Stimulated activated CD4-positive, alpha-beta T cell treated with anti-CD3 and anti-CD28 coated beads, Interleukin-12 subunit alpha, Interleukin-12 subunit beta, amount 100 ng/mL, for 24 hours (primary cell): ENCODE measurements at places on chromosomes 6 and 20.

- DNase-seq = no peak
Measured at GRCh38 chr6:1901556-1901955, 291.8 kb downstream of the FOXC1 start.

DNA sequence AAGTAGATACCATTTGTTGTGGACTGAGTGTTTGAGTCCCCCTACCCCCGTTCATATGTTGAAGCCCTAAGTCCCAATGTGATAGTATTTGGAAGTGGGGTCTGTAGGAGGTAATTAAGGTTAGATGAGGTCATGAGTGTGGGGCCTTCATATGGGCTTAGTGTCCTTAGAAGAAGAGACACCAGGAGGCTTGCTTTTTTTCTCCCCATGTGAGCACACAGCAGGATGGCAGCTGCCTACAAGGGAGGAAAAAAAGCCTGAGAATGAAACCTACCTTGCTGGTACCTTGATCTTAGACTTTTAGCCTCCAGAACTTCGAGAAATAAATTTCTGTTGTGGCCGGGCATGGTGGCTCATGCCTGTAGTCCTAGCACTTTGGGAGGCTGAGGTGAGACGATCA is 67.9 kb upstream of the TULP4 start:
- DNase-seq = no peak

DNA sequence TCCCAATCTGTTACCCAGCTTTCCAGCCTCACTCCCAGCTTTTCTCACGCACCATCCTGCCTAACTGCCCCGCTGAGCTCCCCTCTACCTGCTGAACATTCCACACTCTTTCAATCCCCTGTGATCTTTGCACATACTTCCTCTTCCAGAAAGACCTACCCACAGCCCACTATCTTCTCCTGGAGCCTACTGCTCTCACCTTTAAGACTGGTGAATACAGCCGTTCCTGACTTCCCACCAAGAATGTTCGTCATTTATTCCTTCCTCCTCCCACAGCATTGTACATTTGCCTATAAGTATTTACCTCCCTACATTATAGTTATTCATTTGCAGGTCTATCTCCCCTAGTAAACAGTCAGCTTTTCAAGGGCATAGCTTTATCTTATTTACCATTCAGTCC is 61.9 kb upstream of the MBOAT1 start:
- no peak for DNase-seq

DNA sequence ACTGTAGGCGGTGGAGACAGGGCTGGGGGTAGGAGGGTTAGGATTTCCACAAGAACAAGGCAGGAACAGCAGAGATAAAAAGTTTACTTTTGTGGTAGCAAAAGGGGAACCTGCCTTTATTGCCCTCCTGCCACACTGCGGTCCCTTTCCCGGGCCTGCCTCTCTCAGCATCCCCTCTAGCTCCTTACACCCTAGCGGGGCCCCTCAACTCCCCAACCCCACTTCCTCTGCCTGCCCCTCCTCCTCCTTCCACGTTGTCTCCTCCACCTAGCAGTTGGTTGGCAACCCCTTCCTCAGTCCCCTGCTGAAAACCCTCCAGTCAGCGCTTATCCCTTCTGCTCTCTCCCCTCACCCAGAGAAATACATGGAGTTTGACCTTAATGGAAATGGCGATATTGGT is 714 bp downstream of the AIF1 start:
- peak; percentile 29 for DNase-seq

GRCh38 chr6:16336056-16336818 is 97.8 kb downstream of the GMPR start:
- DNase-seq = no peak

DNA sequence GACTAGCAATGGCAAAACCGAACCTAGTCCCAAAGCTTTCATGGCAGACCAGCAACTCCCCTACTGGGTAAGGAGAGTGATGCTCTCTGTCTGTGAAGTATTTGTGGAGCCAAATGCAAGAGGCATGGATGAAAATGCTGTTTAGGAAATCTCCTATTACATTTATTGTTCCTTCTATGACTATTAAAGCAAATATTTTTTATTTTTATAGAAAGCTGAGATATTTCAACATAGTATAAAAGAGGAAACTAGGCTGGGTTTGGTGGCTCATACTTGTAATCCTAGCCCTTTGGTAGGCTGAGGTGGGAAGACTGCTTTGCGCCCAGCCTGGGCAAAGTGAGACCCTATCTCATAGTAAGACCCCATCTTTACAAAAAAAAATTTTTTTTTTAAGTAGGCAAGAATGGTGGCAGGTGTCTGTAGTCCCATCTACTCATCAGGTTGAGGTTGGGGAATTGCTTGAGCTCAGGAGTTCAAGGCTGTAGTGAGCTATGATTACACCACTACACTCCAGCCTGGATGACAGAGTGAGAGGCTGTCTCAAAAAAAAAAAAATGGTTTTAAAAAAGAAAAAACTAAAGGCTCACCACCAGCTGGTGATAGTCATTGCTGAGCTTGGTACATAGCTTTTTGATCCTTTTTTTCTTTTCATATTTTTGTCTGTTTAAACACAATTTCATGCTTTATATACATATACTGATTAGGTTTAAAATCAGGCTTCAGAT is 11.3 kb downstream of the KDM1B start:
- no peak for DNase-seq

GRCh38 chr20:48747840-48748414 is 79.9 kb downstream of the PREX1 start:
- DNase-seq = no peak

DNA sequence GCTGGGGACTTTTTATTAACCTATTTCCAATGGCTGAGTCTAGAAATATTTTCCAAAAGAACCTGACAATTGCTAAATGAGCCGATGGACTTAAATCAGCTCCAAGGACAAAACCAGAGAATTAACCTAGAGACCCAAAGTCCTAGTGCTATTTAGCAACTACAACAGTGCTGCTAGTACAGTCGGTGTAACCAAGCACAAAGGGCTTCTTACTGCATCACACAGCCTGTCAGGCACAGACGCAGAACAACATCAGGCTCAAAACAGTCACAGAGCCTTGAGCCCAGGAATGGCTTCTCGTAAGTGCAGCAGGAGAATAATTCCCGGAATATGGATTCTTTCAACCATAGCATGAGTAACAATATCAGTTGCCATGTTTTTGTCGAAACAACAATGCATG is 70.0 kb downstream of the GFOD1 start:
- no peak for DNase-seq

- DNase-seq = no peak
Measured at GRCh38 chr6:82951935-82952334, 113.7 kb downstream of the UBE3D start.

GRCh38 chr6:113006494-113006893 is 659.4 kb downstream of the RFPL4B start:
- DNase-seq = no peak

GRCh38 chr20:17985388-17986018 is 16.7 kb downstream of the MGME1 start:
- no peak for DNase-seq

GRCh38 chr6:93182938-93183479 is 236.3 kb downstream of the EPHA7 start:
- DNase-seq = no peak

GRCh38 chr20:42191140-42191860 is 573.1 kb upstream of the CHD6 start:
- no peak for DNase-seq

DNA sequence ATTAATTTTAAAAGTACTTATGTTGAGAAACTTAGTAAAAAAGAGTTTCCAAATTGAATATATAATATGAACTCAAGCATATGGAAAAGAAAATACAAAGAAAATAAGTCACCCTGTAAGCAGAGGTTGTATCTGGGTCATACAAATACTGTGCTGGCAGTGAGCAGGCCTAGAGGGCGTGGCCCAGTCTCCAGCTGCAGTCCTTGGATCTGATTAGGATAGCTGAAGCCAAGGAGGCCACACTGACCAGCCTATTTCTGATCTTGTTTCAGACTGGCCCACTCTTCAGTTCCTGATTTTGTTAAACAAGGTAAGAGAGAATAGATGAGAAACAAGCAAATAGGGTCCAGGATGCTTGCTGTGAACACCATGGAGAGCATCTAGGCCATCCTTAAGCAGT is 228.8 kb downstream of the EPM2A start:
- DNase-seq = no peak

DNA sequence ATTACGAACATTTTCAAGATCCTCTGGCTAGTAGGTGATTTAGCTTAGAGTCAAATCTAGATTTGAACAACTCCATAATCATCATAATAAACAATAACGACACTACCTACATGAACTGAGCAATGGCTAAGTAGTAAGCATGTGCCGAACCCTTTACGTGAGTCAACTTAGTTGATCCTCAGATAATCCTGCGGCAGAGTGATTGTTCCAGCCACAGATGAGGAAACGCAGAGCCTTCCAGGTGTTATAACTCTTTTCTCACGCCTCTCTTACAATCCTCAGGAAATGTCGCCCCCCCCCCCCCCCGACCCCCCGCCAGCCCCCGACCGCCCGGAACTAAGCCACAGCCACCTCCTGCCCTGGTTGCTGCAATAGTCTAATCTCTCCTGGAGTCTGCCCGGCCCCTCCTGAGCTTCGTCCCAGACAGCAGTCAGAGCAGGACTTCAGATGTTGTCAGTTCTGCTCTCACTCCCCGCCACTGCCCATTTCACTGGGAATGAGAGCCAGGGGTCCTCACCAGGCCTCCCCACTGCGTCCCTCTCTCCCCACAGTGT is 141.5 kb upstream of the AGPAT4 start:
- no peak for DNase-seq

- DNase-seq = no peak
Measured at GRCh38 chr6:143368426-143368825, 82.1 kb downstream of the ADAT2 start.

DNA sequence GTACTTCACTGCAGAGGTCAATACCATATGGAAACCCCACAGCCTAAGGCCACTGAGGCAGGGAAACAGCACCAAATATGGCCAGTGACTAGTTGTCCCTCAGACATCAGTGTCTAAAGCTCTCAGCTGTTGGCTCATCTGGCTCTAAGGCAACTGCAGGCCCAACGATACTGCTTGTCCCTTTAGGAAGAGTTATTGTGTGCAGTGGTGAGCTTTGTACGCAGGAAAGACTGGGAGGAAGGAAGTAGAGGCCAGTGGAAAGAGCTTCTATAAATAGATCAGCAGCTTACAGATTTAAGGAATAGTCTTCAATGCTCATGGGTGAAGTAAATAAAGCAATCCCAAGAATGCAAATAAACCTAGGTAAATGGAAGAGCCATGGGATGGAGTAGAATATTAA is 29.3 kb downstream of the DNAAF9 start:
- DNase-seq = no peak

GRCh38 chr6:139029470-139030227 is 1.1 kb downstream of the ABRACL start:
- no peak for DNase-seq

- no peak for DNase-seq
Measured at GRCh38 chr6:162697872-162698403, 29.6 kb downstream of the PRKN start.

GRCh38 chr6:123962508-123962907 is 158.8 kb downstream of the NKAIN2 start:
- no peak for DNase-seq

- no peak for DNase-seq
Measured at GRCh38 chr20:50886184-50886790, 45.0 kb downstream of the ADNP start.

DNA sequence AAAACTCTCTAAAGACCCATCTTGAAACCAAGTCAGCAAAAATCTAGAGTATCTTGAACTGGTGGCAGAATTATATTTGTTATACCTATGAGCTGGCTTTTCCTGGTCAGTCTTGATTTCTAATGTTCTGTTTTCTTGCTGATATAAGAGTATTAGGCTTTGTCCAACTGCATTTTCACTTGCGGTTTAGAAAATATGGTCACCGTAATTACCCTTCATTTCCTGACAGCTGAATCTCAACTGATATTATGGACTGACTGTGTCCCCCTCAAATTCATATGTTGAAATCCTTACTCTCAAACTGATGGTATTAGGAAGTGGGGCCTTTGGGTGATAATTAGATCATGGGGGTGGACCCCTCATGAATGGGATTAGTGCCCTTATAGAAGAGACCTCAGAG is 72.1 kb downstream of the TXLNB start:
- DNase-seq = no peak

- DNase-seq = no peak
Measured at GRCh38 chr6:137989664-137990063, 117.6 kb downstream of the PERP start.

- DNase-seq = no peak
Measured at GRCh38 chr6:84718038-84718955, 46.1 kb downstream of the TBX18 start.

- DNase-seq = no peak
Measured at GRCh38 chr6:153511896-153512496, 380.9 kb upstream of the RGS17 start.

- DNase-seq = no peak
Measured at GRCh38 chr20:11740975-11741374, 176.7 kb upstream of the BTBD3 start.

DNA sequence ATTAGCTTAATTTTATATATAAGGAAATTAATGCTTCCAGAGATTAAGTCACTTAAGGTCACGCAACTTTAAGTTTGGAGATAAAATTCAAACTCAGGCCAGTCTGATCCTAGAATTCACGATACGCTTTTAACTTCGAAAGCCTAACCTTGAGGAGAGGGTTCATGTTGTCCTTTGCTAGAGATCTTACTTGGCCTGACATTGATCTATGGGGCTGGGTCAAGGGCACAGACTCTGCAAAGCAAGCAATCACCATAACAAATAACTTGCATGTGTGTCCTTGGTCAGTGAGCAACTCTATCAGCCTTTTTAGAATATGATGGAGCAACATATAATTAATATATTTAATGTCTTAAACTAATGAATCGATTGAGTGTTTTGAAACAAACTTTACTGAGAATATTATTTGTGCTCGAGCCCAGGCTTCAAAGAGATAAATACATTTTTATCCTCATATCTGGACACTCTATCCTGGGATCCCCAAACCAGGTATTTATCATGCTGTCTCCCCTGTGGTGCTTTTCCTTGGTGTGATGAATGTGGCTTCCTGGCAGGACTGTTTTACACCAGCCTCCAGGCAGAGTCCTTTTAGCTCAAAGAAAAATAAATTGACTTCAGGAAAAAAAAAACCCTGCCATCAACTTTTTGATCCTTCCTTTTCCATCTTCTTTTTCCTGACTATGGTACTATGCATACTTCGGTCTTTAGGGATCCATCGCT is 29.1 kb downstream of the RPS12 start:
- DNase-seq = no peak
